ENCODE measurements at places on chromosomes 11 and 22. TPM values are rescaled to one million over a fixed set of nuclear protein-coding genes. Genes with fewer than 3 reads are reported as not detected.
A peak's percentile ranks its signal among the peaks of the same experiment; 100 is the strongest.

Gene MRGPRX4
- total RNA-seq: not detected

Gene SCT
- not detected for total RNA-seq

Gene C11orf42
- total RNA-seq: not detected

DNA sequence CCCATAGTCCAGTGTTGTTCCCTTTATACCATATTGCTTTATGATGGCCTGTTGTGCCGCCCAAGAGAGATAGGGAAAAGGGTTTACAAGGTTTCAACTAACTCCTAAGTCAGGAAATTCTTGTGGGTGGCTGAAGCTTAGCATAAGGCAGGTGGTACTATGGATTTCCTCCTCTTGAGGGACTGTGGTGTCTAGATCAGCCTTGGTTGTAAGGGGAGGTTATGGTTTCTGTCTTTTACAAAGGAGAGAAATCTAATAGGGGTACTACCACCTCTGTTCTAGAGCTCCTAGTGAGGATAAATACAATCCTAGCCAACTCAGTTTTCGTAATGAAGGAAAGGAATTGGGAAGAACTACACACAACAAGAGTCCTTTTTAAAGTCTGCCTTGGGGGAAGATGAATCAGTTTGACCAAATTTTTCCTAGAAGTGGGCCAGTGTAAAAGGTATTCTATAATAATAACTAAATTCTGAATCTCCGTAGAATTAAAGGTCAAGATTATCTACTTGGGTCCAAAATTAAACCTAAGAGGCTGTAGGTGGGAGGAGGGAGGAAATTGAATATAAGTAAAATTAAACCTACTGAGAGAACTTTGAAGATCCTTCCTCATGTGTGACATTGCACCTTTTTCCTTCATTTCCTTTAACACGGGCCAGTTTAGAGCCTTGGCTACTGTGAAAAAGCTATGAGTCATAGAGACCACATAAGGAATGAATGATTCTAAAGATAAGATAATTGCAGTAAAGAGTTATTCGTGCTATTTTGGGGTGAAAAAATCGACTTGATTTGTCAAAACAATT, 17.2 kb downstream of the DLAT start:
- peaks cover 88% of the 10 kb centered on the region for H3K36me3 ChIP-seq
- no peaks in the 10 kb centered on the region for H3K27me3 ChIP-seq
- no peak overlapping the region for H3K4me3 ChIP-seq
- no peaks in the 10 kb centered on the region for H3K4me1 ChIP-seq

GRCh38 chr11:115129473-115130289, 374.5 kb downstream of the CADM1 start:
- no peak for DNase-seq
- no peaks in the 10 kb centered on the region for H3K4me1 ChIP-seq
- H3K4me3 ChIP-seq: no peak overlapping the region

DNA sequence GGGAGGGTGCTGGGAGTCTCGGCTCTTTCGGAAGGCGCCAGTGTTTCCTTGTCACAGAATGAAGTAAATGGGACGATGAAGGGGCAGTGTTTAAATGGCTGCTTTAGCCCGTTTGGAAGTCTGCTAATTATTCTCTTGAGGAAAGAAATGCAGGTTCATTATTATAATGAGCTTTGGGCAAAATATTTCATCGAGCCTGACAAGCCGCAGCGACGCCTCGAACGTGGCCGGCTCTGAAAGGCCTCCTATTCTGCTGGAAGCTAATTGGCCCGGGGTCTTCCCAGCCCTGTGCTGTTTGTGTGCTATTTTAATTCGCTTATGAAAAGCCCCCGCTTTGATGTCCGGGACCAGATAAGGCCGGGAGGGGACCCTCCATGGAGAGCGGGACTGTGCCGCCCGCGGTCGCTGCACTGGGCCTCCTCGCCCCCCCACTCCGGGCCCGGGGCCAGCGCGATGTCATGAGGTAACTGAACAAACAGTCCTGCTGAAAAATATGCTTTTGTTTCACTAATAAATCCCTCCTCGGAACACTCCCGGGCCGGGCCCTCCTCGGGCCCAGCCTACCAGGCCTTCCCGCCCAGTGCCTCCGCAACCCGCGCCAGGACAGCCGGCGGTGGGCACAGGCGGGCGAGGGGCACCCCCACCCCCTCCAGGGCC, 78.4 kb downstream of the CDKN1C start:
- peak overlapping the region; percentile 31 for H3K4me3 ChIP-seq
- H3K27me3 ChIP-seq: no peaks in the 10 kb centered on the region
- no peaks in the 10 kb centered on the region for H3K36me3 ChIP-seq
- peaks cover 30% of the 10 kb centered on the region for H3K4me1 ChIP-seq

DNA sequence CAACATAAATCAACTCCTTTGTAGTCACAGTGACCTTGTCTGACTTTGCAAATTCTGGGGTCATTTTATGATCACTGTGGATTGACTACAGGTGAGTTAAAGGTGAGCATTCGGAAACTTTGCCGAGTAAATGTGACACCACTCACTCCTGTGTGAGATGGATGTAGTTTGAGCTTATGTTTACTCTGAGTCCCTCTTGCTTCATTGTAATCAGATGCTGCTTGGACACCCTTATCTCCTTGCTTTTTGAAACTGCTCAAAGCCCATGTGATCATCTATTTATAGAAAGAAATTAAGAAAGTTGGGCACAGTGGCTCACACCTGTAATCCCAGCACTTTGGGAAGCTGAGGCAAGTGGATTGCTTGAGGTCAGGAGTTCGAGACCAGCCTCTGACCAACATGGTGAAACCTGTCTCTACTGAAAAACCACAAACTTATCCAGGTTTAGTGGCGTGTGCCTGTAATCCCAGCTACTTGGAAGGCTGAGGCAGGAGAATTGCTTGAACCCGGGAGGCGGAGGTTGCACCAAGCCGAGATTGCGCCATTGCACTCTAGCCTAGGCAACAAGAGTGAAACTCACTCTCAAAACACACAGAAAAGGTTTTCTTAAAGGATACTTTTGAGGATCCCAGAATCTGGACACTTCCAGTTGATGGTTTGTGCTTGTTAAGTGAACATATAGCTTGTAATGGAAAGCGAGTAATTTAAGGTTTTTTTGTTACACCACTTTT, 7.2 kb downstream of the FAM118A start:
- H3K4me3 ChIP-seq: no peak overlapping the region
- H3K4me1 ChIP-seq: peaks cover 36% of the 10 kb centered on the region
- peak overlapping the region; percentile 70 for H3K27ac ChIP-seq

GRCh38 chr11:46302866-46303265, 25.4 kb downstream of the CREB3L1 start:
- DNase-seq: no peak
- no peaks in the 10 kb centered on the region for H3K36me3 ChIP-seq
- no peak overlapping the region for H3K27ac ChIP-seq
- H3K27me3 ChIP-seq: no peaks in the 10 kb centered on the region

GRCh38 chr22:20432244-20432686, 5.4 kb downstream of the SCARF2 start:
- H3K4me3 ChIP-seq: no peak overlapping the region
- peaks cover 35% of the 10 kb centered on the region for H3K4me1 ChIP-seq
- H3K27me3 ChIP-seq: peaks cover 12% of the 10 kb centered on the region
- H3K27ac ChIP-seq: no peak overlapping the region
- peaks cover 1% of the 10 kb centered on the region for H3K36me3 ChIP-seq

GRCh38 chr22:38346506-38346905, 29.3 kb upstream of the CSNK1E start:
- H3K4me1 ChIP-seq: no peaks in the 10 kb centered on the region
- H3K36me3 ChIP-seq: no peaks in the 10 kb centered on the region
- no peak overlapping the region for H3K4me3 ChIP-seq
- DNase-seq: peak; percentile 32
- H3K27ac ChIP-seq: no peak overlapping the region

- DNase-seq: no peak
- no peak overlapping the region for H3K27ac ChIP-seq
- peaks cover 52% of the 10 kb centered on the region for H3K27me3 ChIP-seq
- no peaks in the 10 kb centered on the region for H3K4me1 ChIP-seq
Measured at GRCh38 chr11:58905011-58905720, 34.1 kb upstream of the GLYATL1 start.

DNA sequence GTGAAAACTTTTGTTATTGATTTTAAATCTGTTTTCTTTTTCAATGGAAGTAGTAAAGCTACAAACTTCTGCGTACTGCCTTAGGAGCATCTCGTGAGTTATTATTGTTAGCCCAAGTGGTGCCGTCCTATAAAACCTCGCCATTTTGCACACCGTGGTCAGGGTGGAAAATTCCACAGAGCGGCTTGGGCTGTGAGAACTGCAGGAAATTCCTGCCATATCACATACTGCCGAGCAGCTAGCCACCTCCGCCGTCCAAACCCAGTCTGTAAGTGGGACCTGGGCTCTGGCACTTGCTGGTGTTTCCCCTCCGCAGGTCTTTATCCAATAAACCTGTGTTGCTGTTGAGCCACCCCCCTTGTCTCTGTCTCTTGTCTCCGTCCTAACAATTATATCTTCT, 88.0 kb upstream of the POU2AF2 start:
- no peak for DNase-seq
- H3K4me1 ChIP-seq: no peaks in the 10 kb centered on the region
- no peak overlapping the region for H3K4me3 ChIP-seq

GRCh38 chr11:26231252-26231661, 100.7 kb upstream of the ANO3 start:
- no peaks in the 10 kb centered on the region for H3K4me1 ChIP-seq
- no peak for DNase-seq
- no peaks in the 10 kb centered on the region for H3K36me3 ChIP-seq
- H3K27me3 ChIP-seq: no peaks in the 10 kb centered on the region
- no peak overlapping the region for H3K4me3 ChIP-seq

GRCh38 chr11:22787551-22788162, 41.9 kb downstream of the SVIP start:
- DNase-seq: no peak
- H3K36me3 ChIP-seq: no peaks in the 10 kb centered on the region
- H3K27ac ChIP-seq: no peak overlapping the region
- no peak overlapping the region for H3K4me3 ChIP-seq
- no peaks in the 10 kb centered on the region for H3K4me1 ChIP-seq
- no peaks in the 10 kb centered on the region for H3K27me3 ChIP-seq

DNA sequence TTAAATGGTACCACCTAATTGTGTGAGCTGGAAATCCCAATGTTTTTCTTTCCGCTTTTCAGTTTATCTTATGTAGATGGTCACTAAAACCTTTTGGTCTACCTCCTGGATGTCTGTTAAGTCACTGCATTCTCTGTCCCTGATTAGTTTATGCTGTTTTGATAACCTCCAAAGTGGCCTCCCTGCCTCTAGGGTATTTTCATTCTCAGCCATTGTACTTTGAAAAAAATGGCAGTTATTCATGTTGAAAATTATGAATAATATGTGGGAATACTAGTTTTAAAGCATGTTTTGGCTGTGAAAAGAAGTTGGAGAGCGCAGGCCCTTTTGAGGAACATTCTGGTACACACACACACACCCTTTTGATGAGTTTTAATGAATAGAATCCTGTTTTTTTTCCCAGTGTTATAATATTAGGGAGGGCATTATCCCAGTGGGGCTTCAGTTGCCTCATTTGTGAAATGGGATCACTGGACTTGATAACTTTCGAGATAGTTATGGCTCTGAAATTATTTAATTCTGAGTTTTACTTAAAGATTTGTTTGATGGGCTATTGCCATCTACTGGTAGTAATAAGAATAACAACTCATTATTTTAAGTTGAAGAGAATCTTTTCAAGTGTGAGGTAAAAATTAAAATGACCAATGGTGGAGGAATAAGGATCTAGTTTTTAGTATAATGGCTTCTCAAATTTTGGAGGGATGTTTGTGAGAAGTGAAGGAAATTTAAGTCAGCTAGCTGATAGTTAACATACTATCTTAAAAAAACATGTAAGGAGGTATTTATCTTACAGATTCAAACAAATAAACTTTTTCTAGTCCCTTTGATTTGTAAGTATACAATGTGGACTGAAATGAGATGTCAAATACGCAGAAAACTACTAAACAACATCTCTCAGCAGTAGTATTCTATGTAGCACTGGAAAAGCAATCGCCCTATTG, 3.9 kb downstream of the FDX1 start:
- peaks cover 11% of the 10 kb centered on the region for H3K36me3 ChIP-seq
- peaks cover 37% of the 10 kb centered on the region for H3K4me1 ChIP-seq
- no peaks in the 10 kb centered on the region for H3K27me3 ChIP-seq
- no peak for DNase-seq
- H3K4me3 ChIP-seq: no peak overlapping the region

Gene ARHGEF12
- 132 TPM for total RNA-seq

- no peaks in the 10 kb centered on the region for H3K4me1 ChIP-seq
- DNase-seq: no peak
- H3K27me3 ChIP-seq: no peaks in the 10 kb centered on the region
- no peak overlapping the region for H3K27ac ChIP-seq
- H3K36me3 ChIP-seq: no peaks in the 10 kb centered on the region
Measured at GRCh38 chr11:135022454-135022853, 610.4 kb upstream of the B3GAT1 start.

DNA sequence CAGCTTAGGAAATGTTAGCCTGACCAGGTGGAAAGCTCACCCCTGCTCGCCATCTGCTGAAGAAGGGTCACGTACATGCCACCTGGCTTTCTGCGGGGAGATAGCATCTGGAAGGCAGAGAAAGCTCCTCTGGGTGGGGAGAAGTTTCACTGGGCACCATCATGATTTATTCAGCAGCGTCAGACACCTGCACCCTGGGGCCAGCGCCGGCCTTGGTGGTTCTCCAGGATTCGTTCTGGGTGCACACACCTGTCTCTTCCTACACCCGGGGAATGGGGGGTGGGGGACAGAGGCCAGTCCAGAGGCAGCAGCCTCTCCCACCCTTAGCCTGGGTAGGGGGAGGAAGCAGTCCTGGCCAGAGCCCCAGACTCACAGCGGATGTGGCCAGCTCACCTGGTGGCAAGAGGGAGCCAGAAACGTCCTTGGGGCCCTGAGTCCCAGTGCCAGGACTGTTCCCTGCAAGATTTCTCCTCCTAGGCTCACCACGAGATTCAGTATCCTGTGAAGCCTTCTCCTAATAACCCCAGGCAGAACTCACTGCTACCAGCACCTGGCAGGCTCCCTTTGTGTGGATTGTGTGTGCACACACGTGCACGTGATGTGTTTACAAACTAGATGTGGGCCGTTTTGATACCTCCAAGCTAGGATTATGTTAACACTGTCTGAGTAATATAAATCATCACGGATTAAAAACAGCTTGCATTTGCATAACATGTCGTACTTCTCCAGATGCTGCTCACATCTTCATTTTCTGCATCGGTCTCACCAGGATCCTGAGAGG, 17.3 kb upstream of the RASD2 start:
- no peaks in the 10 kb centered on the region for H3K4me1 ChIP-seq
- H3K27ac ChIP-seq: no peak overlapping the region
- H3K27me3 ChIP-seq: peaks cover 12% of the 10 kb centered on the region
- no peaks in the 10 kb centered on the region for H3K36me3 ChIP-seq
- no peak overlapping the region for H3K4me3 ChIP-seq

DNA sequence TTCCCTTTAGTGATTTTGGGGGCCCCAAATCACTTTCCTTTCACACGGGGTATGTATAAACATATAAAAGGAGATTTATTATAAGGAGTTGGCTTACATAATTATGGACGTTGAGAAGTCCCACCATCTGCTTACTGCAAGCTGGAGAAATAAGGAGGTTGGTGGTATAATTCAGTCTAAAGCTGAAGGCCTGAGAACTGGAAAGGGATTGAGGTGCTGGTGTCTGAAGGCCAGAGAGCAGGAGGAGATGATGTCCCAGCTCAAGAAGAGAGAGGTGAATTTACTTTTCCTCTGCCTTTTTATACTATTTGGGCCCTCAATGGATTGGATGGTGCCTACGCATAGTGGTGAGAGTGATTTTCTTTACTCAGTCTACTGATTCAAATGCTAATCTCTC, 1.3 kb upstream of the ZNF202 start:
- no peaks in the 10 kb centered on the region for H3K36me3 ChIP-seq
- H3K4me3 ChIP-seq: no peak overlapping the region
- no peaks in the 10 kb centered on the region for H3K27me3 ChIP-seq
- H3K27ac ChIP-seq: no peak overlapping the region
- DNase-seq: no peak

Gene KRTAP5-9
- total RNA-seq: not detected

- no peaks in the 10 kb centered on the region for H3K27me3 ChIP-seq
- no peak overlapping the region for H3K27ac ChIP-seq
- no peak overlapping the region for H3K4me3 ChIP-seq
- DNase-seq: no peak
- H3K36me3 ChIP-seq: peaks cover 93% of the 10 kb centered on the region
Measured at GRCh38 chr11:73914284-73914683, 36.5 kb upstream of the DNAJB13 start.

Gene RBX1
- 45.6 TPM for total RNA-seq
